ENCODE measurements at places on chromosomes 7 and 10.

DNA sequence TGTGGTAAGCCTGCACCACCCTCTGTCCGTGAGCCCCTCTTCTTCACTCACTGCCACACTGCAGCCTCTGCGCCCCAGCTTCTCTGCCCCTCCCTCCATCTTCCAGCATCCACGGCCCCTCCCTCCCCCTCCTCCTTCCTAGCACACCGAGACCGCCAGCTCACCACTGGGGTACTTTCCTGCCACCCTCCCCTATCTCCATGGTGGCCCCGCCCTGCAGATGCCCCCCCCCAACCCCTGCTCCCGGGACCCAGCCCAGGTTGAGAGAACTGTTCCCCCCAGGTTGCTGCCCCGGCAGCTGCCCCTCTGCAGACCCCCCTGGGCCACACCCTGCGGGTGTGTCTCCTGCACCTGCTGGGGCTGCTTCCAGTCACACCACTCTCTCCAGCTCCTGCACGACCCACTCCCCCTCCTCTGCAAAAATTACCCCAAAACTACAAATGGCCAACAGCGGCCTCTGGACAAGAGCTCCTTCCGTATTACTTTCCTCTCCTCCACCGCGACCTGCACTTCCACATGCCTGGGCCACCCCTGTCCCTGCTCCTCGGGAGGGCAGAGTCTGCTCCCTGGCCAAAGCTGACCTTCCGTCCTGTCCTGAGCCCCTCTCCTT lies 209.2 kb upstream of the PPP2R2D start:
- no peak for DNase-seq

GRCh38 chr7:24384362-24385030 lies 100.5 kb downstream of the NPY start:
- DNase-seq, result no peak

GRCh38 chr10:71085689-71086438 lies 126.5 kb upstream of the UNC5B start:
- DNase-seq, result no peak

DNA sequence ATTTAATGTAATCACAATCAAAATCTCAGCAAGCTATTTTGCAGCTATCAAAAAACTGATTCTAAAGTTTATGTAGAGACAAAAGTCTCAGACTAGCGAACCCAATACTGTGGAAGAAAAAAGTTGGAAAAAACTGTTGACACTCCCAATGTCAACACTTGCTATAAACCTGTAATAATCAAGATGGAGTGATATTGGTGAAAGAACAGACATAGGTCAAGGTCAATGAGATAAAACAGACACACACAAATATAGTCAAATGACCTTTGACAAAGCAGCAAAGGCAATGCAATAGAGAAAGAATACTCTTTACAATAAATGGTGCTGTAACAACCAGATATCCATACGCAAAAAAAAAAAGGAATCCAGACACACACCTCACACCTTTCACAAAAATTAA lies 84.5 kb downstream of the ATE1 start:
- DNase-seq, result no peak

DNA sequence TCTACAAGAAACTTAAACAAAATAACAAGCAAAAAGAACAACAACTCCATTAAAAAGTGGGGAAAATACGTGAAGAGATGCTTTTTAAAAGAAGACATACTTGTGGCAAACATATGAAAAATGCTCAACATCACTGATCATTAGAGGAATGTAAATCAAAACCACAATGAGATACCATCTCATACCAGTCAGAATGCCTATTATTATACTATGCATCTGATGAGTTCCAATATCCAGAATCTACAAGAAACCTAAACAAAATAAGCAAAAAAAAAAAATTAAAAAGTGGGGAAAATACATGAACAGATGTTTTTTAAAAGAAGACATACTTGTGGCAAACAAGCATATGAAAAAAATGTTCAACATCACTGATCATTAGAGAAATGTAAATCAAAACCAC lies 29.6 kb upstream of the AKR1C3 start:
- no peak for DNase-seq

DNA sequence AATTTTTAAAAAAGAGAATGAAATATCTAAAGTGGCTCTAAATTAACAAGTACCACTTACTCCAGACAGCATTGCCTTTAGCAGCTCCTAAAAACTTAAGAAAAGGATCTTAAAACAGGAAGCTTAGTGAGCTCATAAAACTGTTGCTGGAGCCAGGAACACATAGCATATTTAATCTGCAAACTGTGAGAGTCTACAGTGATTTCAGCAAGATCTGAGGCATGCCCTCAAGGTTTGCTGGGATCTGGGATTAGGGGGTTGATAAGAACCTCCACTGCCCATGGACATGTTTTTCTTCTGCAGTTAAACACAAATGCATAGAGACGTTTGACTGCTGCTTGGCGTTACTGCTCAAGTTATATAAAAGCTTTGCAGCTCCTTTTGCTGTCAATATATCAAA lies 3.8 kb downstream of the GLI3 start:
- no peak for DNase-seq

- DNase-seq, result no peak
These were observed 88.5 kb downstream of the PPP1R9A start for GRCh38 chr7:94995921-94996320.

- DNase-seq, result no peak
These were observed 92.0 kb upstream of the PRSS58 start for GRCh38 chr7:142349670-142350405.

- DNase-seq, result no peak
These were observed 202.6 kb upstream of the STEAP4 start for GRCh38 chr7:88509341-88509740.

DNA sequence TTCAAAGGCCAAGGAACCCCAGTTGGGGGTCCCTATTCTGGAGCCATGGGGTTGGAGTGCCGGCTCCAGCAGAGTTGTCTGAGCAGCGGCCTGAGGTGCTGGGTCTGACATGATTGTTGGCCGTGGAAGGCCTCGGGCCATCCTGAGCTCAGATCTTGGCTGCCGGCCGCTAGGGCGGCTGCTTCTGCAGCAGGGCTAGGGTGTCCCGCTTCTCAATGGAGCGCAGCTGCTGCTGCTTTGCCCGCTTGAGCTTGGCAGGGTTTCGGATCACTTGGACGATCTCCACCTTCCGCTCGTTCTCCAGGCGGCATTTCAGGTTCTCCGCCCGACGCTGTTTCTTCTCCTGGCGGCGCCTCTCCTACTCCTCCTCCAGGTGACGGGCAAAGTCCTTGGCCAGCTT lies 171.1 kb downstream of the HIBADH start:
- DNase-seq, result no peak

DNA sequence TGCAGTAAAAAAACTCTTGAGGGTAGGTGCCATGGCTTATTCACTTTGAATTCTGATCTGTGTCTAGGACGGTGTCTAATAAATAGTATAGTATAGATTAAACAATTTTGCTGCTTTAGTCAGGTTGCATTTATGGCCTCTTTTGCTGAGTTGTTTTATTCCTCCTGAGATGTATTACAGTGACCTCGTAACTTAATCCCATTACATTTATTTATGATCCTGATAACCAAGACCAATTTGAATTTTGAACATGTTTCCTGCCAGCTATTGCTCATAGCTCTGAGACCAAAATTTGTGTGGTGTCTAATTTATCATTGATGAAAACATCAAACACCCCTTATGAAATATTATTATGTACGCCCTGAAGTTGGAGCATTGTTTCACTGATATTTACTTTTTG lies 381.9 kb upstream of the SEMA3C start:
- DNase-seq, result no peak

GRCh38 chr7:2381881-2382509 lies 21.4 kb upstream of the CHST12 start:
- DNase-seq, result no peak

- DNase-seq, result no peak
These were observed 332.3 kb upstream of the PRKCQ start for GRCh38 chr10:6912424-6912823.

GRCh38 chr10:15168291-15168785 lies at the start of gene NMT2:
Gene NMT2, minus strand, starts transcription at chr10:15168693. Its CDS starts 81 bp downstream, at chr10:15168612.
- DNase-seq, result no peak

GRCh38 chr7:36303202-36304098 lies 86.2 kb upstream of the ANLN start:
- peak; percentile 91 for DNase-seq

DNA sequence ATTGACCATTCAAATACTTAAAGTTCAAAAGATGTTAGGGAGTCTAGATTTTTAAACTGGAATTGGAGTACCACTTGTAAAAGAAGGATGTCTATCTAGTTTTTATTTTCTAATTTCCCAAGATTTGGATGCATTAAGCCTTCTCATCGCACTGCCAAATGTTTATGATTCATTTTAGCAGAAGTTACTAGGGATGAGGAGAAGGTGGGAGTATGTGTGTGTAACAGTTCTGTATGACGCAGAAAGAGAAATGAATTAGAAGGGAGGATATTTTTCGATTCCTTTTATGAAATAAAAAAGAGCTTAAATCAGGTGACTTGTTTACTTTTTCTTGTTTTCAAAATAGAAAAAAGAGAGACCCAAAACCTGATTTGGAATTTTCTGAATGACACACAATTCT lies 6.8 kb upstream of the SLK start:
- peak; percentile 23 for DNase-seq

DNA sequence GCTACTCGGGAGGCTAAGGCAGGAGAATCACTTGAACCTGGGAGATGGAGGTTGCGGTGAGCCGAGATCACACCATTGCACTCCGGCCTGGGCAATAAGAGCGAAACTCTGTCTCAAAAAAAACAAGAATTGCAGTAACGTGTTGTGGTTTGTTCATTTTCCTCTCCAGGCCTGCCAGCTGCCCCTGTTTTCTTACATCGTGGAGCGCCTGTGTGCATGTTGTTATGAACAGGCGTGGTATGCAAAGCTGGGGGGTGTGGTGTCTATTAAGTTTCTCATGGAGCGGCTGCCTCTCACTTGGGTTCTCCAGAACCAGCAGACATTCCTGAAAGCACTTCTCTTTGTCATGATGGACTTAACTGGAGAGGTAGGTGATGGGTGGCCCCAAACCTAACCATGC lies 52.1 kb downstream of the TRRAP start:
- DNase-seq, result no peak

- DNase-seq, result no peak
These were observed 169.6 kb downstream of the SRPK2 start for GRCh38 chr7:105218939-105219770.

DNA sequence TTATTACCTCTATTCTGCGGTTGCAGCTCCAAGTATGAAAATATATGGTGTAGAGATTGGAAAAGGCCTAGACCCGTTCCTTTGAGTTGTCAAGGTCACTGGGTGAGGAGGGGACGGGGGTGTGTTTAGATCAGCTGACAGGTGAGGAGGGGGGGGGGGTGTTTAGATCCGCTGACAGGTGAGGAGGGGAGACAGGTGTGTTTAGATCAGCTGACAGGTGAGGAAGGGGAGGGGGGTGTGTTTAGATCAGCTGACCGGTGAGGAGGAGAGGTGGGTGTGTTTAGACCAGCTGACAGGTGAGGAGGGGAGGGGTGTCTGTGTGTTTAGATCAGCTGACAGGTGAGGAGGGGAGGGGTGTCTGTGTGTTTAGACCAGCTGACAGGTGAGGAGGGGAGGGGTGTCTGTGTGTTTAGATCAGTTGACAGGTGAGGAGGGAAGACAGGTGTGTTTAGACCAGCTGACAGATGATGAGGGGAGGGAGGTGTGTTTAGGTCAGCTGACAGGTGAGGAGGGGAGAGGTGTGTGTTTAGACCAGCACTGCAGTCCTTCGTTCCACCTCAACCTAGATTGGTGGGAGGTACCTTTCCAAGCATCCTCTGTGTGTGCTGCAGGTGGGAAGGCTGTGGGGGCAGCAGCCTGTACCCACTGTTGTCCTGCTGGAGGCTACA lies 655.0 kb upstream of the ADARB2 start:
- no peak for DNase-seq

- DNase-seq, result no peak
These were observed 294.3 kb upstream of the PFKP start for GRCh38 chr10:2772816-2773631.

DNA sequence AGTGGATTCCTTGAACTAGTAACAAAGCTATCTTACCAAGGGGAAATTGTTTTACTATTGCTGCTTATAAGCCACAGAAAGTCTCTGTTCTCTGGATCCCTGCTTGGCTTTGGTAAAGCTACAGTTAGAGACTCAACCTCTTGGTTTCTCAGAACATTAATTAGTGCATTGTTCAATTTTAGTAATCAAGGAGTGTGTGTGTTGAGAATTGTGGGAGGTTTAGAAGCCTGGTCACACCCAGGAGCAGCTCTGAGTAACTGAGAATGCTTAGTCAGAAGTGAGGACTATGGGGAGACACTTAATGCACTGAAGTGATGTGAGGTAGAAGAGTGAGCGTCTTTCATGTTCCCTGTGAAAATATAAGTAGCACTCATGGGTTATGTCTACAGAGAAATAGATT lies 8.2 kb upstream of the ACTA2 start:
- DNase-seq, result no peak

- DNase-seq, result no peak
These were observed 41.2 kb downstream of the REEP3 start for GRCh38 chr10:63562391-63562790.

DNA sequence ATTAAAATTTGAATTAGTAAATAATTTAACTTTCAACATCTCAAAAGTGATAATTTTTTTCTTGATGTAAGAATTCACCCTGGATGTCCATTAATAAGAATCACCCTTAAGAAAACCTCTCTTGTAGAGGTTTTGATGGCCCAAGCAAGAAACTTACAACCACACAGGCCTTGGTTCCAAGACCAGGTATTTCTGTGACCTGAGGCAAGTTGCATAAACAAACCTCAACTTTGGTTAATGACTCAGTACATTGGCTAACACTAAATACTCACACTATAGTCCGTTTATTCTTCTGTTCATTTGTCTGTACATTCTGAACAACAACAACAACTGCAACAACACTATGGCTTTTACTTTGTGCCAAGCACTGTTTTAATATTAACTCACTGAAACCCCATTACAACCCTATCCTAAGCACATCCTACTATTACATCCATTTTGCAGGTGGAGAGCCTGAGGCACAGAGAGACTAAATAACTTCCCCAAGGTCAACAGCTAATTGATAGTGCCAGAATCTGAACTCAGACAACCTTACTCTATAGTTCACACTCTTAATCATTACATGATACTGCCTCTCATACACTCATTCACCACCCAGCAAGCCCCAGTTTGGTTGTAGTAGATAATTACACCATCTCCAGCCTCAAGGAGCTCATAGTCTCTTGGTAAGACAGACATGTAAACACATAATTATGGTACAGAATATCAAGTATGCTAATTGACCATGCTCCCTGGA lies 6.6 kb downstream of the ANK3 start:
- DNase-seq, result no peak

DNA sequence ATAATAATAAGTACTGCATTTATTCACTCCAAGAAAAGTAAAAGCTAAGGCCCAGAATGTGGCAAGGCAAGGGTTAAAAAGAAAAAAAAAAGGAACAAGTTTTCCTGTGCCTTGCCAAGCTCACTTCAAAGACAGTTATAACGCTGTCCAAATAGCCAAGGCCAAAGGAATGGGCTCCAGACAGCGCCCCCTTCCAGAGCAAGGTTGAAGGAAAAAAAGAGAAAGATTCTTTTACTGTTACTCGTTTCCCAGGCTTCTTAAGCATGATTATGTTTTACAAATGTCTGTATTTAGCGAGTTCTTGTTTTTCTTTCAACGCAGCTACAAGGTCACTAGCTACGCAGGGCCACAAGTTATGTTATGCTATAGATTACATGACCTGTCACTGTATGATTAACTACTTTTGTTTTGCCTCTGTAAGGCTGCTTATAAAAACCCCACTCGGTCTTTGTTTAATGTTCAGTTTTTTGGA lies 9.1 kb upstream of the EIF4H start:
- no peak for DNase-seq

- peak; percentile 94 for DNase-seq
These were observed 355.3 kb upstream of the GALNT17 start for GRCh38 chr7:70776627-70777101.

Data from Ammon's horn (tissue), 1 donor.